ENCODE measurements at places on chromosomes 16 and 17.

- peak; percentile 31 for DNase-seq
Observed at GRCh38 chr17:17463821-17464220, 13.0 kb upstream of the MED9 start.

- DNase-seq = no peak
Observed at GRCh38 chr17:3511852-3512504, 36.2 kb downstream of the ASPA start.

DNA sequence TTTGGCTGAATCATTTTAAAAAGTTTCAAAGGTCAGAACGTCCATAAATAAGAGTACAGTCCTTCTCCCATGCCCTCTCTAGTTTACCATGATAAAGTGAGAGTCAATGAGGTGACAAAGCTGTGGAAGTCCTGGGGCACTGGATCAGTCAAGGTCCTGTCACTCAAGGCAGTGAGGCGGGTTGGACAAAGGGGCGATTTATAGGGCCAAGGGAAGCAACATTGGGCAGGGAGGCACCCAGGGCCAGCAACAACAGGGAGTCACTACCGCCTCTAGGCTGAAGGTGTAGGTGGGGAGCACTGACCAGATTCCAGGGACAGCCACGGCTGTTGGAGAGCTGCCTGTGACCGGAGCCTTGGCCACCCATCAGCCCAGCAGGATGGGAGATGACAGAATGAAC lies 28.6 kb upstream of the DYNLL2 start:
- no peak for DNase-seq

DNA sequence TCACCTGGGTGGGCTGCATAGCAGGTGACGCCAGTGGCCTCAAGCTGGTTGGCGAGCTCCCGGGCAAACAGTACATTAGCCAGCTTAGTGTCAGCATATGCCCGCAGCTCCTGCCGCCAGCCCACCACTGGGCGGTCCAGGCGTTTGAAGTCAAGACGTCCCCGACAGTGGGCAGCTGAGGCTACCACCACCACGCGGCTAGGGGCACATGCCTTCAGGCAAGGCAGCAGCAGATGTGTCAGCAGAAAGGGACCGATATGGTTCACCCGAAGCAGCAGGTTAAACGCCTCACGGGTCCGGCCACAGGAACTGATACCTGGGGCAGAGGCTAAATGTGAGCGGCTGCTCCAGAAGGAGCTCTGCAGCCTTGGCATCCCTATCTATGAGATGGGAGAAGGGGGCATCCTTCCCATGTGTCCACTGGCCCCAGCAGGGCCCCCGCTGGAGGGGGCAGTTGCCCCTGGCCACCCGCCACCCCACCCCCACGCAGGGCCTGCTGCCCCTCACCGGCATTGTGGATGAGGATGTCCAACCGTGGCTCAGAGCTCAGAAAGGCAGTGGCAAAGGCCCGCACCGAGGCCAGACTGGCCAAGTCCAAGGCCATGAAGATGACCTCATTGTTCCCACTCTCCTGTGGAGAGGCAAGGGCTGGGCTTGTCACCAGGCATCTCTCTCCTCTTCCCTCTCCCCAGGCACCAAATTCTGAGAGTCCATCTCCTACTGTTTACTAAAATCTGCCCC lies 1.7 kb downstream of the DHRS13 start:
- no peak for DNase-seq

DNA sequence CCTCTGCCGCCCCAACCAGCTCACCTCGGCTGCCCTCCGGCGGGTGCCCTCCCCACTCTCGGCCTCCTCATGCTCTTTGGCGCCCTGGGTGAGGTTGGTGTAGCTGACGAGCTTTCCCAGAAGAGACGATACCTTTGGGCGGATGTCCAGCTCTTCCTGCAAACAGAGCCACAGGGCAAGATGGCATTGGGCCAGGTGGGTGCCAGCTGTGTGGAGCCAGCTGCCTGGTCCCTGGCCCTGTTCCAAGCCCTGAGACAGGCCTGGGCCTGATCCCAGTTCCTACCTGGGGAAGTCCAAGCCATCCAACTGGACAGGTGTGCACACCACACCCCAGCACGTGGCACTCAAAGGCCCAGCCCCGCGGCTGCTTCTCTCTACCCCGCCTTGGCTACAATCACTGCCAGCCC lies 6.9 kb downstream of the SLC12A4 start:
- DNase-seq = no peak

DNA sequence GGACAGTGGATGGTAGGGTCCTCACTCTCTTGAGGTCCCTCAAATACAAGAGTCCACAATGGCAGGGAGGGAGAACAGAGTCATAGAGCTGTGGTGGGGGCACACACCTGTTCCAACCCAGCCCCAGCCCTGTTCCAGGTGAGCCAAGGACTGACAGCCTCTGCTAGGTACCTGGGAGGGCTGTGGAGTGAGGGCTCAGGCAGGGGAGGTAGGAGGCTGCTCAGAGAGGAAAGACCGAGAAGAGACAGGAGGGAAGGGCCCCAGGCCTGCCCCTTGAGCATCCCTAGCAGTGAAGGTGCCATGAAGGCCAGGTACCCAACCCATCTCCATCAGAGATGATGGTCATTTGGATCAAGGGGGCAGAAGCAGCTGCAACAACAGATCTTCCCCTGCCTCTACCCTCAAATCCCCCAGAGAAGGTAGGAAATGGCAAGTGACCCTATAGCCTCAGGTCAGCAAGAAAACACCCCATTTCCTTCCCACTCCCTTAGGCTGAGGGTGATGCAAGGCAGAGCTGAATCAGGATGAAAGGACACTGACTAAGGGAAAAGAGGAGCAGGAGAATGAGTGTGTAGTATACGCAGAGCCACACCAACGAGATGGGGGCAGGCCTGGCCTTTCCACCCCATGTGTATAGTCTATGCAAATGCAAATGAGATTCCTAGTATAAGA lies 28.6 kb downstream of the CD300LG start:
- DNase-seq = no peak

GRCh38 chr16:49652456-49653172 lies 203.3 kb downstream of the ZNF423 start:
- no peak for DNase-seq

DNA sequence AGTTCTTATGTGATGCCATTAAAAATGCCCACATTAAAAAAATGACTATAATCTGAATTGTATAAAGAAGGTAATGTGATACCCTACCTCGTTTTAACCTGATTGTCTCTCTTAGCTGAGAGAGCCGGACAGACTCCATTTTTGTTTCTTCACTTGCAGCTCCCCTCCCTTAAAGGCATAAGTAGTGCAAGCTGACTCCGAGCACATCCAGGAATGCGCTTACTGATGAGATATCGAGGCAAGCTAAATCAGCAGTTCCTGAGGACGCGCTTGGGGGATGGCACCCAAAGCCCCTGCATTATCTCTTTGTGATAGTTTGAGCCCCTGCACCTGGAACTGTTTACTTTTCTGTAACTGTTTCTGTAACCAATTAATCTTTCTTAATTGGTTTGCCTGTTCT lies 6.3 kb downstream of the KRT24 start:
- DNase-seq = no peak
